ENCODE measurements at places on chromosomes 12 and 14.

- peak; percentile 31 for DNase-seq
These were observed 40.3 kb downstream of the SLC38A2 start for GRCh38 chr12:46332260-46332659.

DNA sequence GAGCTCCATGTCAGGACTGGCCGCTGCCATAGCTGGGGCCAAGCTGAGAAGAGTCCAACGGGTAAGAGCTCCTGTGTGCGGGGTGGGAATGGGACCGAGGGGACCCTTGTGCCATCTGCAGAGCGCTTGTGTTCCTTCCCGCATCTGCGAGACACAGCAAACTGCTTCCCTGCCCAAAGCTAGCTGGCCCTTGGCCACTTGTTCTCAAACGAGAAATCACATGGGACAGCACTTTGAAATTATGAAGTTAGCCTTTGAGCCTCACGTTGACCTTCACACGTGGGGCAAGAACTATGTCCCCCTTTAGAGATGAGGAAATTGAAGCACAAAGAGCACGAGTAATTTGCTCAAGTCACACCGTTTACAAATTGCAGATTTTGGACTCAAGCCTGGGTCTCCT is 30.8 kb downstream of the DEGS2 start:
- DNase-seq, result no peak

DNA sequence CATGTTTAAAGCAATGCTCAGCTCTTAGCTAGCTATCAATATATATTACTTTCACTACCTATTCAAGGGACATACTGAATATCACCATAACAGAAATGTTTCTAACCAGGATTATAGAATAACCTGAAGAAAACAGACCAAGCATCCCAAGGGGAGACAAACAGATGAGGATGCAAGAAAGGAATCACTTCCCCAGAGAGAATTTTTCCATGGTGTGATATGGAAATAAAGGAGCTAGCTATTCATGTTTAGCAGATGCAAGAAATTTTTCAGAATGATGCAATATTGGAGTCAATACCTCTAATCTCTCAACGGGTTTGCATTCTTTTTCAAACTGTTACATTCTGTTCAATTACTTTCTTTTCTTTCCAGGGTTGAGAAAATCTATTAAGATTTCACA is 538.9 kb upstream of the FLRT2 start:
- no peak for DNase-seq

GRCh38 chr14:30264161-30264560 is 294.8 kb upstream of the G2E3 start:
- DNase-seq, result no peak

- DNase-seq, result peak; percentile 3
These were observed 197.0 kb downstream of the ACSS3 start for GRCh38 chr12:81274637-81275529.

- peak; percentile 18 for DNase-seq
These were observed 1.8 kb downstream of the INHBE start for GRCh38 chr12:57456737-57457490.

DNA sequence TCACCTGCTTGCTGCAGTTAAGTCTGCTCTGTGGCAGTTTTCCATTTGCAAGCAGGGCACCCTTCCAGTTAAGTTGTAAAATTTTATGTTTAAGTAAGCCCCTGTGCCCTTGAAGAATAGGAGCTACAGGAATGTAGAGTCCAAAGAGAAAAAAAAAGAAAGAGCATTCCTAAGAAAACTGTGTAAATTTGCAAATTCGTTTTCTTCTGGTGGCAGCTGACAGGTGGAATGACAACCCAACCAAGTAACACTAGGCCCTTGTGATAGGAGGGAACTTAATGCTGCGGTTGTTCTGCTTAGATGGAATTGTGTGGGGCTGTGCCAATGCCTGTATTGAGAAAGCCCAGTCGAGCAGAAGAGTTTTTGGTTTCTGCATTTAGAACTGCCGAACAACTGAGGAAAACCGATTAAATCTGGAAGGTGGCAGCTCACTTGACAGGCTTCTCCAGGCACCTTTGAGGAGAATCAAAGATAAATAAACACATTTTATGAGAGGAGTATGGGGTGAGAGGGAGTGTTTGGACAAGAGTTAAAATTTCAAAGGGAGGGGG is 280.0 kb downstream of the RAD51B start:
- no peak for DNase-seq

GRCh38 chr14:58876608-58877007 is 238.8 kb downstream of the DACT1 start:
- DNase-seq, result no peak

GRCh38 chr14:61479746-61480502 is 158.5 kb downstream of the PRKCH start:
- DNase-seq, result peak; percentile 44

DNA sequence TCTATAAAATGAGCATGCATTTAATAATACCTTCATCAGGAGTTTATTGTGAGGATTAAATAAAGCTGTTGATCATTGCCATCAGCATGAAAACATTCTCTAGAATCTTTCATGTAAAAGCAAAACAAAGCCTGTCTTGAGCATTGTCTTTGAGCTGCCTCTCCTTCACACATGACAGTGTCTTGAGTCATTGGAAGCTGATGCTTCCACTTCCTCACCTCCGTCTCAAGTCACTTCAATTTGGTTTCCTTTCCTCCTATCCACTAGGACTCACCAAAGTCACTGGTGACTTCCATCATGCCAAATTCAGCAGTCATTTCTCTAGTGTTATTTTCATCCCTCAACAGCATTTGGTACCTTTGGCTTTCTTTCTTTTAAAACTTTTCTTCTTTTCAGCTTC is 31.6 kb upstream of the MYBPC1 start:
- DNase-seq, result no peak

GRCh38 chr14:37601865-37602264 is 6.4 kb downstream of the TTC6 start:
- DNase-seq, result no peak

DNA sequence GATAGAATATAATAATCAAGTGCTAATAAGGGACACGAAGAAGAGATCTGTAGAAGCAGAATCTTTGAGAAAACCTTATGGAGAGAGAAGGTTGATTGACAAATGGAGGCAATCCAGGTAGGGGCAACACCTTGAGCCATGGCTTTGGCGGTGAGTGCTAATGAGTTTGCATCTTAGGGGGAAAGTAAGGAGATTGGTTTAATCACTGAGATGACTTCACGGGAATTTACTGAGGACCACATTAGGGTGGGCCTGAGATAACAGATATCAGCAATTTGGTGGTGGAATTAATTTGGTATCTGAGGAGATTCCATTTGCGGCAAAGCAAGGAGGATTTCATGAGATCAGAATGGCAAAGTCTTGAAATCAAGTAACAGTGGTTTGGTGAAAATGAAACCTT is 1.8 kb upstream of the LARP4 start:
- DNase-seq, result no peak

GRCh38 chr12:71155225-71155624 is 2.6 kb downstream of the TSPAN8 start:
- DNase-seq, result no peak

DNA sequence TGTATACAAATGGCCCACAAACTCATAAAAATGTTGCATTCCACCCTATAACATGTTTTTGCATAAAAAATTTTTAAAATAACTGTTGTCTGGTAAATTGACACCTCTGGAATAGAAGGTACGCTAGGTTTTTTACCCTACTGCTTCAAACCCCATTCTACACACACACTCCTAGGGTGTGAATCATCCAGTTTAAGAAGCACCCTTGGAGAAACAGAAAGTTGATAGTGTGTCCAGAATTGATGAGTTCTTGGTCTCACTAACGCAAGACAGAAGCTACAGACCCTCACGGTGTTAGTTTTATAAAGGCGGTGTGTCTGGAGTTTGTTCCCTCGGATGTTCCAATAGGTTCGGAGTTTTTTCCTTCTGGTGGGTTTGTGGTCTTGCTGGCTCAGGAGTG is 158.5 kb downstream of the KLRB1 start:
- DNase-seq, result no peak

GRCh38 chr12:109029411-109029810 is 8.5 kb upstream of the SVOP start:
- no peak for DNase-seq

GRCh38 chr12:125228519-125229260 is 163.5 kb downstream of the AACS start:
- no peak for DNase-seq

- no peak for DNase-seq
These were observed 3.5 kb downstream of the RSRC2 start for GRCh38 chr12:122523280-122523679.

GRCh38 chr12:30015631-30016337 is 232.0 kb upstream of the TMTC1 start:
- DNase-seq, result no peak

DNA sequence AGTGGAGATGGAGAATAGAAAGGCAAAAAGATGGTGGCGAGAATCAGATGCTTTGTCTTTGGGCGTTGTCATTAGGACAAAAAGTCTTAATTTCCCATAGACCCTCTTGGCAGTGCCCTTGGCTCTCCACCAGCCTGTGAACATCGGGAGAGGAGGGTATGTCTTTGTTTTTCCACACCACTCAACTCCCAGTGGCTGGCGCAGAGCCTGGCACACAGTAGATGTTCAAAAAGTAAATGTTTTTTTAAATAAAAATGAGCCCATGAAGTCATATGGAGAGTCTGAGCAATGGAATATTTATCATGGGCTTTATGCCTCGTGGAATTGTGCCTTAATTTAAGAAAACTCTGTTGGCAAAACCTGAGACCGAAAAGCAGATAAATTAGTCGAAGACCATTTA is 90.4 kb downstream of the SRGAP1 start:
- DNase-seq, result no peak

GRCh38 chr12:67909091-67909531 is 80.1 kb upstream of the IFNG-AS1 start:
- DNase-seq, result peak; percentile 84

- DNase-seq, result no peak
These were observed 111.1 kb downstream of the VEZT start for GRCh38 chr12:95328708-95329107.

DNA sequence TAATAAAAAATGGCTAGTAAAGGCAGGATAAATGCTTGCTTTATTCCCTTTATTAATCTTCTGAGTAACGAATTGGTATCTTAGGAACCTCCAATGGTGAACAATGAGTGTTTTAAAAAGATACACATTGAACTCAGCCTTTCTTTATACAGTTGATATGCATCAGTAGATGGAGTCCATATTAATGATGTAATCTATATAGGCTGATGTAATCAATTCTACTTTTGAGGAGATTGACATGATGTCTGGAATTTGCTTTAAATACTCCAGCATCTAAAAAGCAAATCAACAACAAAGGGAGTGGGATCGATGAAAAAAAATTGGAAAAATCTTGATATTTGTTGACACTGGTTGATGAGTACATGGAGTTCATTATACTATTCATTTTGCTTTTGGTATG is 106.2 kb downstream of the ANO4 start:
- DNase-seq, result no peak

DNA sequence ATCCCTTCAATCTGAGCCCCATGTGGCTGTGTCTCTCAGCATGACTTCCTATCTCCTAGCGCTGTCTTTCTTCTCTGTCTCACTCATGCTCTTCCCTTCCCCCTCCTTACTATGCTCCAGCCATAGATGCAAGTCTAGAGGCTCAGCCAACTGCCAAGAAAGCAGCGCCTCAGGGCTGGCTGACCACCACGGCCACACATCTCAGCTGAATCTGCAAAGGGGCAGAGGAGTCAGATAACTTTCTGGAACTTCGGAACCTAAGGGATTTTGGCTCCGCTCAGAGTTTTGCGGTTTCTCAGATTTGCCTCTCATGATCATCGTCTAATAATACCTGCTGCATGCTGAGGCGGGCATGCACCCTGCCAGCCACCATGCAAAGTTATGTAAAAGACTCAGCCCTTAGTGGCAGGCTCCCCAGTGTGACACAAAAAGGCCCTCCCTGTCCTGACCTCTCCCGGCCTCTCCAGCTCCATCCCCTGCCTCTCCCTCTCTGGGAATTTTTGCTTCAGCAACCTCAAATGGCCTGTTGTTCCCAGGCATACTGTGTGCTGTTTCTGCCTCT is 5.0 kb upstream of the FGF6 start:
- DNase-seq, result no peak

DNA sequence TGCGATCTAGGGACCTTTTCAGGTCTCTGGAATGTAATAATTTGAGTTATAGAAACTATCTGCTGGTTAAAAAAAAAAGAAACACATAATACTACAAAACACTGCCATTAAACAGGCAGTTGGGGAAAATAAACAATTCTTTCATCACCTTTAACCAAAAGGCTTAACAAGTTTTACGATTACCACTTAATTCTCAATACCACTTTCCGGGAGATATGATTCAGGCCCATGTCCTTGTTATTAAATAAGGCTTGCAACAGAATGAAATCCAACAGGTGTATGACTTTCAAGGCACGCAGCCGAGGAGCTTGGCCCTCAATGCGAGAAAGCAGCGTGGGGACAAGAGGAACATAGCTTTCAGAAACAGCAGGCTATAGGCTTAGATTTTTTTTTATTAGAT is 5.6 kb upstream of the GLRX5 start:
- no peak for DNase-seq

- DNase-seq, result no peak
These were observed 24.6 kb downstream of the SRRM4 start for GRCh38 chr12:119005913-119006312.

GRCh38 chr14:53606203-53606602 is 350.4 kb downstream of the BMP4 start:
- DNase-seq, result no peak

DNA sequence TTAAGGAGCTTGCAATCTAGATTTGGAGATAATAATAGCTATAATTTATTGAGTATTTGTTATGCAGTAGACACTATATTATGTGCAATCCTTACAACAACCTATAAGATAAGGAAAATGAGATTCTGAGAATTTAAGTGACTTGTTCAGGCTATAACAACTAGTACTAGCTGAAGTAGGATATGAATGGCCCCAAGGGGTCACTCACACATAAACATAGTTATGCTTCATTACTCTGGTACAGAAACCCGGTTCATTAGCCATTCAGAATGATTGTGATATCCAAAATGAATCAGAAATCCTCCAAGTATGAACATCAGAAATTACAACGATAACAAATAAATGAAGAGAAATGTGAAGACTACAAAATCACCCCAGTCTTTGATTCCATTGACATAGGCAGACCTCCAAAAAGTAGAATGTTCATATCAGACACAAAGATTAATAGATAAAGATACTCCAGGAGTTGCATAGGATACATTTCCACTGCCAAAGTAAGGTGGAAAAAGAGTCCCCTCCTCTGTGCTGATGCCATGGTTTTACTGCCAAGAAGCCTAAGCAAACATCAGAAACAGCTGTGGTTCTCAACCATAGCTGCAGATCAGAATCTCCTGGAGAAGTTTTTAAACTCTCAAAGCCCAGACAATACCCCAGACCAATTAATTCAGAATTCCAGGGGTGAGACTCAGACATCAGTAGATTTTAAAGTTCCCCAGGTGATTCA is 8.6 kb upstream of the NID2 start:
- no peak for DNase-seq

DNA sequence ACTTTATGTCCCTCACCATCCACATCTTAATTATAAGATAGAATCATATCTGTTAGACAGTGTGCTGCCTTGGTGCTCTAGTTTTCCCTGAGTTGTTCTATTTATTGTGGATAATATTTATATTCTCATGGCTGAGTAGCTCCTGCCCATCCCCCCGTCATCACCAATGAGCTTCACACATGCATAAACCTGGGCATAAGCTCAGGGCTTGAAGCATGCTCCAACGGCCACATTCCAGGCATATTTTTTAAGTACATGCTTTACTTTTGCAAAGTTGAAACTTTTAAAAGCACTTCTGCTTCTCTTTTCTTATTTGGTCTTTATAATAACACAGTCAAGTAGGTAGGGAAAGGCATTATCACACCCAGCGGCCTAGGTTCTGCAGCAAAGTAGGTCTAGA is 3.4 kb upstream of the FBXO34 start:
- DNase-seq, result no peak

All from A172 (cell line).